ENCODE measurements at places on chromosomes 13 and 19. TPM values are rescaled to one million over a fixed set of nuclear protein-coding genes. Genes with fewer than 3 reads are reported as not detected.

DNA sequence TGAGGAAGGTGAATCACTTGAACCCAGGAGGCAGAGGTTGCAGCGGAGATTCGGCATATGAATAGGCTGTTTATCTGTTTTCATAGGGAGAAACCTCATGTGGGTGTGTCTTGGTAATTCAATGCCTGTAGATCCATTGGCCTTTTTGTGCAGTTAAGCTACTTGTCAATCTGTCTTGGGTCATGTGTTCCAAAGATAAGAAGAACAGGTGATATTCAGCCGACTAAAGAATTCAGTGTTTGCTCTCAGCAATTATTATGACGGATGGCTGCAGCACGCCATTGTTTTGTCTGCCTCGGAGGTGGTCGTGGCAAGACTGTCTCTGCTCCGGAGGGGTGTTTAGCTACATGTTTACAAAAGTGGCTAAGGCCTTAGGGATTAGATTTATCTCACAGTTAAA lies 573.0 kb upstream of the PCDH9 start:
- DNase-seq = no peak

DNA sequence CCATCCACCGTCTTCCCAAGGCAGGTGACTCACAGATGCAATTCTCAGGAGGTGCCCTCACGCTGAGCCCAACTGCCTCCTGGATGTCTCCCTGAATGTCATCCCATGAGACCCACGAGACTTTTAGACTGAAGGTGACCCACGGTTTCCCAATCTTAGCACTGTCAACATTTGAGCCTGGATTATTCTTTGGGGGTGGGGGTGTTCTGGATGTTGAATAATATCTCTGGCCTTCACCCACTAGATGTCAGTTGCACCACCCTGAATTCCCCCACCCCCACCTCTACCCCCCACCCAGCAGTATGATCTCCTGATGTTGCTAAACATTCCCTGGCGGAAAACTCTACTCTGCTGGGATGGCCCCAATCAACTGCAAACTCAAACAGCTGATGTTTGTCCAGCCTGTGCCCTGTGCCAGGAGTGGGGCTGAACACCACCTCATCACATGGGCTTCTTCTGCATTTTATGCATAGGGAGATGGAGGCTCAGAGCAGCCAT lies 2.2 kb upstream of the CYP4F22 start:
- no peak for DNase-seq

DNA sequence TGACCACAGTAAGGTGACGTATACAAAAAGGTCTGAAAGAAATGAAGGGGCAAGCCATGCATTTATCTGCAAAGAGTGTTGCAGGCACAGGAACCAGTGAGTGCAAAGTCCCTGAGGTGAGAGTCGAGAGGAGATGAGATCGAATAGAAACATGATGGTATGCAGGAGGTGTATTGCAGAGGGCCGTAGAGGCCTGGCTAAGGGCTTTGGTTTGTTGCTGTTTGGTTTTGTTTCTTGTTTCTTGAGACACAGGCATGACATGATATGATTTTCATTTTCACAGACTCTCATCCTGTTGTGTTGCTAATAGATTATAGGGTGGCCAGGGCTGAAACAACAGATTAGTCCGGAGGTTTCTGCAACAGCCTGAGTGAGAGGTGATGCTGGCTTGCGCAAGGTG lies 80.4 kb downstream of the HSPH1 start:
- no peak for DNase-seq

GRCh38 chr13:104008075-104008474 lies 941.9 kb upstream of the SLC10A2 start:
- no peak for DNase-seq

DNA sequence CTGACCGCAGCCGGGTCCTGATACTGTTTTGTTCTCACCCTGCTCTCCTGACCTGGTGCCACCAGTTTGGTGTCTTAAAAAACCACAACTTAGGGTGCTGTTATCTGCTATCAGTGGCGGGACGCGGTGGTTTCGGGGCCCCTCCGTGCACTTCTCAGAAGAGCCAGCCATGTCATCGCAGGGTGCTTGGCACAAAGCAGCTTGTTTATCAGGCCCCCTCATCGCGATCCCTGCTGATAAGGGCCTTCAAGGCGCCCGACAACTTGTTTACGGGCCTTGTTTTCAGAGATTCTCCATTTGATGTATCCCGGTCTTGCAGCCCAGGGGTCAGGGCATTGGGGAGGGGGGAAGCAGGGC lies 58.1 kb upstream of the KLF2 start:
- no peak for DNase-seq

DNA sequence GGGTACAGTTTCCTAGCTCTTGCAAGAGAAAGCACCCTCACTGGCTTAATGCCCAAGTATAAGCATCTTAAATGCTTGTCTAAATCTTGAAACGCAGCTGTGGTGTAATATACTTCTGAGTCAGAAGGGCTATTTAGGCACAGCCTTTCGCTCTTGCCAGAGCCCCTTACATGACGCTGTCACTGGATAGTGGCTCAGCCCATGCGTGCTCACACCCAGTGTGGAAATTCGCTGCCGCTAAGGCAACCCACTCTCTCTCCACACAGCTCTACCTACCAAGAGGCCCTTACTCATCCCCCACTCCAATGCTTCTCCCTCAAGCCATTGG lies 24.0 kb downstream of the UQCRFS1 start:
- DNase-seq = no peak

GRCh38 chr19:48549380-48549779 lies 2.6 kb upstream of the SULT2B1 start:
- no peak for DNase-seq

GRCh38 chr13:32330441-32330840 lies 15.1 kb downstream of the BRCA2 start:
- no peak for DNase-seq

GRCh38 chr13:110664041-110664440 lies 41.9 kb downstream of the CARS2 start:
- DNase-seq = no peak

DKKL1 gene
- 4.0 TPM for polyA plus RNA-seq

VSIG10L gene
- 5.3 TPM for polyA plus RNA-seq

IPO5 gene
- 179 TPM for polyA plus RNA-seq

TMEM38A gene
- polyA plus RNA-seq = 8.1 TPM

Data from renal cortex interstitium (tissue), 15 donors.